ENCODE measurements at places on chromosomes 2 and 18.

GRCh38 chr2:64722291-64723044 is 68.8 kb upstream of the SERTAD2 start:
- no peak for DNase-seq

GRCh38 chr2:119422360-119423107 is 9.1 kb upstream of the TMEM37 start:
- DNase-seq: no peak

DNA sequence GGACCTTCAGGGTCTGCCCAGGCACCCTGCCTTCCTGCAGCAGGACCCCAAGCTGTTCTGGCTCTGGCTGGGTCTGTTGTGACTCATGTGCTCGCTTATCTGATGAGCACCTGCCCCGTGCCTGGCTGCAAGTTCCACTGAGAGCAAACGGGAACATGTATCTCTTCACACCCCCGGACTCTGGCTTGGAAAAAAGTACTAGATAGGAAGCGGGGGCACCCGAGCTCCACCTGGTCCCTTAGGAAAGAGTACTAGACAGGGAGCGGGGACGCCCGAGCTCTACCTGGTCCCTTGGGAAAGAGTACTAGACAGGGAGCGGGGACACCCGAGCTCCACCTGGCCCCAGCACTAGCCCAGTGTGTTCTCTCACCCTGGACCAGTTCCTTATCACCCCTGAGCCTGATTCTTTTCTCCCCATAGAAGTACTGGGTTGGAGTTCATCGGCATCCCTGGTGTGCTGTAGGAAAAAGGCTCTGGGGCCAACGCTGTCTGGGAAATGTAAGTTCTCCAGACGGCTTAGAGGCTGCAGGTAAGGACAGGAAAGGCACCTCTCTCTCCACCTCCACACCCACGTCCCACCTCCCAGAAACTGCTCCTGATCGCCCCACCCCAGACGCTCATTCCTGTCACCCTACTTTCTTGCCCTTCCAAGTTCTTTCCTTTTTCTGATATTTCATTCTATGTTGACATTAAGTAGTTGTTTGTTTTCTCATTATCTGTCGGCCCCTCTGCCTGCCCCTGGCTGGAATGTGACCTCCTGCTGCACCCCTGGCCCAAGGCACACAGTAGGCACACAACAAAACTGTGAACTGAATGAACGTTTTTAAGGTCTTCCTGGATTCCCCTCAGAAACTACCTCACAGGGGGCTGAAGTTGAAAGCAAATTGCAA is 40.2 kb downstream of the HDAC4 start:
- DNase-seq: no peak

GRCh38 chr2:69625078-69625795 is 18.3 kb downstream of the AAK1 start:
- no peak for DNase-seq

- peak; percentile 48 for DNase-seq
Observed at GRCh38 chr2:164992818-164993217, 37.5 kb upstream of the SLC38A11 start.

GRCh38 chr2:226554701-226555100 is 244.9 kb downstream of the IRS1 start:
- DNase-seq: no peak

DNA sequence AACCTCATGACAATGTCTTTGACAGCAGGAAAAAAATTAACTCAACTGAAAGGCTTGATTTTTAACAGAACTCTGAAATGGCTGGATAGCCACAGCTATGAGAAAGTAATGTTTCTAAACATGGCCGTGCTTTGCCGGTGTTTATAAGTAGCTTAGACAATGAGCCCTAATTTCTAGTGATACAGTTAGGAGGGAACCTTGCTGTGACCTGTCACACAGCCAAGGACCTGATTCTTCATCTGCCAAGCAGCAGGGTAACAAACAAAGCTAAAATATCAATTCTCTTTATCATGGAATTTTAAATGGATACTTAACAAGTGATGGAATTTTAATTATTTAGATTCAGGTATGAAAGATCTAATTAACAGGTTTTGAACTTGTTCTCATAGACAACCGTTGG is 24.3 kb upstream of the DYNC2LI1 start:
- DNase-seq: no peak

GRCh38 chr2:234521536-234521935 is 24.7 kb upstream of the ARL4C start:
- DNase-seq: no peak

DNA sequence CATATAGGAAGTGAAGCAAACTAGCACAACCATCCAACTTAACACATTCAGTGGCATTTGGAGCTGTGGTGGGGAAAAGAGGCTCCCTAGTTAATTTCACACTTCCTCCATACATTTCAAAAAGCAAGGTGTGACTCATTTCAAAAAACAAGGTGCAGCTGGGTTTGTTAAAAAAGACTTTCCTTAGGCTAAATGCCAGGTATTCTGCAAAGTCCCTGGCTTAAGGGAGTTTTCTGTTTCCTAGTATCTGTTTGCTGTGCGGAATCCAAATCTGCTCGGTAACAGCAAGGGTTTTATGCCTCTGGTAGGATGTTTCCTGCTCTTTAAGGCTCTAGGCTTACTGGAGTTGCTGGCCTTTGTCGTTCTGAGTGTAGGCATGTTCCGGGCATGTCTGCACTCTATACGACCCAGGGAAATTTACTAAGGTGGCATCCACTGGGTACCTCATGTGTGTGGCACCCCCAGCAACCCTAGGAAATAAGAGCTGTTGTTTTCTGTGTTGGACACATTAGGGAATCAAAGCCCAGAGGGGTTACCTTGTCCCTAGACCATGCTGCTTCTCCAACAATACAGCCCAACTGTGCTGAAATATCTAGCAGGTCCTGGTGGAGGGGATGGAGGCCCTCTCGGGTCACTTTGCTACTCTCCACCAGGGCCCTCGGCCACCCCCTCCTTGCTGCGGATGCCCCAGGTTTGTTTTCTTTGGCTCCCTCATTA is 634 bp upstream of the MSGN1 start:
- DNase-seq: no peak
